ENCODE measurements at places on chromosomes 2 and 18.
A peak's percentile ranks its signal among the peaks of the same experiment; 100 is the strongest.

DNA sequence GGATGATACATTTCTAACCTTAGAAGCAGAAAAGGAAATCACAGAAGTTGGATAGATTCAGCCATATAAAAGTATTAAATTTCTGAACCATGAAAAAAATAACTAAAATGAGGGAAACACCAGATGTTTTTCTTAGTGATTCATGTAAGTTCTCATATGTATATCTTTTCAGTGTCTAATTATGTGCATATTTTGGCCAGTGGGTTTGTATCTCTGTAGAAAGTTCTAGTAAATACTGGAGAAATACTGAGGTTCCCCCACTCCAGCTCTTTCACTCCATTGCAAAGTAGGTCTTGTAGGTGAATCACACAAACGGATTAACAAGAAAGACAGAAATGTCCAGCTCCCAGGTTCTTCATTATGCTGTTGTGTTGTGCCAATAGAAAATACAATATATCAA is 222.3 kb downstream of the NEDD4L start:
- no peak for DNase-seq

DNA sequence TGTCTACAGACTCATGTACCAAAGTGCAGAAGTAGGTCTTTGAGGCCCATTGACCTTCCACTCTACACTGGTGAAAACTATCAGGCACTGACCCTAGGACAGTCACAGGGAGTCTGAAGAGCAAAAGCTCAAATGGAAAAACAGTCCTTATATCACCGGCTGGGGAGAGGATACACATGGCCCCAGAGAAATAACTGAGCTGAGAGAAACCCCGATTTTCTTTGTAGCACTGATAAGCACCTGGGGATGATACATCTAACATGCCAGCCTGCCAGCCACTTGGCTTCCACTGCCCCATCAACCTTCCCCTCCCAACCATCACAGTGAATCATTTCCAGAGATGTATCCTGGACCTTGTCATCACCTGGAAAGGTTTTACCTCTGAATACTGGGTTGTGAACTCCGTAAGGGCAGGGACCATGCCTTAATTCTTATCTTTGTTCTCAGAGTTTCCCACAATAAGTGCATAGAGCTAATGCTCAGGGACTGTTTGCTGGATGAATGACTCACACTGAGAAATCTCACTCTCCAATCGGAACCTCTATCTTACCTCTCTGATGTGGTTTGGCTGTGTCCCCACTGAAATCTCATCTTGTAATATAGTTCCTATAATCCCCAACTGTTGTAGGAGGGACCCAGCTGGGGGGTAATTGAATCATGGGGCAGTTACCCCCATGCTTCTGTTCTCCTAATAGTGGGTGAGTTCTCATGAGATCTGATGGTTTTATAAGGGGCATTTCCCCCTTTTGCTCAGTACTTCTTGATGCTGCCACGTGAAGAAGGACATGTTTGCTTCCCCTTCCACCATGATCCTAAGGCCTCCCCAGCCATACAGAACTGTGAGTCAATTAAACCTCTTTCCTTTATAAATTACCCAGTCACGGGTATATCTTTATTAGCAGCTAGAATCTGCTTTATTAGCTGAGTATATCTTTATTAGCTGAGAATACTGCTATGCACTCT is 37.1 kb downstream of the EVA1A start:
- peak; percentile 60 for DNase-seq

GRCh38 chr2:232573042-232573441 is 22.6 kb downstream of the EIF4E2 start:
- DNase-seq = no peak

- no peak for DNase-seq
Observed at GRCh38 chr2:197090742-197091367, 164.3 kb upstream of the PGAP1 start.

- peak; percentile 37 for DNase-seq
Observed at GRCh38 chr2:44191739-44192138, 23.1 kb downstream of the PPM1B start.

DNA sequence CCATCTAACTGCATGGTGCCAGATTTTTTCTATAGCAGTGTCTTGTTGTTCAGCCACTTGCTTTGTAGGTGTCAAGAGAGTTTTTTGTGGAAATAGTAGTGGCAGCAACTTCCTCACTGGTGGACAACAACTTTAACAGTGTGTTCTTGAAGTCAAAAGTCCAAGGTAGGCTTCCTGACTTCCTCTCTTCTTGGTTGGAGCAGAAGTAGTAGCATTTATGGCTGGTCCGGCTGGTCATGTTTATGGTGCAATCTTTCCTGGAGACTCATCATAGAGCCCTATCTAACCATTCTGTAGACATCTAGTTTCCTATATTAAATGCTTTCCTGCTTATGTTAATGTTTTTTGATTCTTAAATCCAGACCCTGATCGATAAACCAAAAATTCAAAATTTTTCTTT is 11.7 kb downstream of the GPR75 start:
- no peak for DNase-seq

- DNase-seq = no peak
Observed at GRCh38 chr18:43774497-43774896, 497.2 kb upstream of the SYT4 start.

- no peak for DNase-seq
Observed at GRCh38 chr18:59605633-59606192, 91.5 kb downstream of the CCBE1 start.

GRCh38 chr18:21053127-21053526 is 58.5 kb downstream of the ROCK1 start:
- DNase-seq = peak; percentile 77

DNA sequence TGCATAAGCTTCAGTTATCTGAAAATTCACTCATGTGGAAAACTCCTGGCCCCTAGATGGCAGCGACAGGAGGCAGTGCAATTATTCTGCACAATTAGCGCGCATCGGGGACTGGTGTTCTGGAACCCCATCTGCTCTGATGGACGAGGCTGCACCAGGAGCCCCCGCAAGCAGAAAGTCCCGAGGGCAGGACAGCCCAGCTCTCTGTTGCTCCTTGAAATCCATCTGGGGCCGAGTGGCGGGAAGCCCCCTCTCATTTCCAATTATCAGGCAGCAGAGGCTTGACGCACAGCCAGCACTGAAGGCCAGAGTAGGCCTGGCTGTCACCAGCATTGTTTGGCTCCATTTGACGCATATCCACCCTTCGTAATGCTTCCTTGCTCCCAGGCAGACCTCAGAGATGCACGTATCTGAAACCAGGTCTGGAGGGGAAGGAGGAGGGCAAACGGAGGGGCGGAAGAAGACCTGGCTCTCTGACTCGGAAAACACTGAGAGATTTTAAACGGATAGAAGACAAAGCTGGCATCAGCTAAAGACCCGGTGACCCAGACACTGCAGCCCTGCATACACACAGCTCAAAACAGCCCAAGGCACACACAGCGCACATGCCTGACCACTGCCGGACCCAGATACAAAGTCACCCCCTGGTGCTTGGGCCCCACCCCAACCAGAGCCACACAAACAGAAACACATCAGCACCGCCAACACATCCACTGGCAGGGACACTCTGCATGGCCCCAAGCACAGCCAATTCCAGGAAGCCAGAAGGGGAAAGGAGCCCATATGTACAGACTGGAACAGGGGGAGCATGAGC is 69.8 kb downstream of the TNS1 start:
- DNase-seq = no peak

DNA sequence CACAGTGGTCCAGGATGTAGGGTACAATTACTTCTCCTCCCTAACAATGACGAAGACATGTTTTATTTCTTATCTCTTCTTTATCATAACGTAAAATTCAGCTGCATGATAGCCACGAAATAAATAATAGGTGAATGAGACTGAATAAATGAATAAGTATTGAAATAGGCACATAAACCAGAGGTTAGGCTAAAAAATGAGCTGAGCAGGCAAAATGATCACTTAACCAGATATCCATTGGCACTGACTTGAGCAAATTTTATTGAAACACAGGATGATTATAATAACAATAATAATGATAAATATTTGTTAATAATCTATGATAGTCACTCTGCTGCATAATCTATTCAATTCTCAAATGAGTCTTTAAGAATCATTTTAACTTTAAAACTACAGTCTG is 506.9 kb upstream of the ZNF804A start:
- DNase-seq = no peak

GRCh38 chr2:9335322-9335832 is 88.0 kb downstream of the ITGB1BP1 start:
- DNase-seq = no peak

DNA sequence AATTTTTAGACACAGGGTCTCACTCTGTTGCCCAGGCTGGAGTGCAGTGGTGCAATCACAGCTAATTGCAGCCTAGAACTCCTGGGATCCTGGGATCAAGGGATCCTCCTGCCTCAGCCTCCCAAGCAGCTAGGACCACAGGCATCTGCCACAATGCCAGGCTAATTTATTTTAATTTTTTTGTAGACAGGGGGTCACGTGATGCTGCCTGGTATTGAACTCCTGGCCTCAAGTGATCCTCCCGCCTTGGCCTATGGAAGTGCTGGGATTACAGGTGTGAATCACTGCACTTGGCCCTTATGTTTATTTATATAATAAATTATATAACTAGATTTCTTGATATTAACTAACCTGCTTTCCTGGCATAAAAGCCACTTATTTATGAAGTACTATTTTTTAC is 1081.7 kb upstream of the FANCL start:
- no peak for DNase-seq

DNA sequence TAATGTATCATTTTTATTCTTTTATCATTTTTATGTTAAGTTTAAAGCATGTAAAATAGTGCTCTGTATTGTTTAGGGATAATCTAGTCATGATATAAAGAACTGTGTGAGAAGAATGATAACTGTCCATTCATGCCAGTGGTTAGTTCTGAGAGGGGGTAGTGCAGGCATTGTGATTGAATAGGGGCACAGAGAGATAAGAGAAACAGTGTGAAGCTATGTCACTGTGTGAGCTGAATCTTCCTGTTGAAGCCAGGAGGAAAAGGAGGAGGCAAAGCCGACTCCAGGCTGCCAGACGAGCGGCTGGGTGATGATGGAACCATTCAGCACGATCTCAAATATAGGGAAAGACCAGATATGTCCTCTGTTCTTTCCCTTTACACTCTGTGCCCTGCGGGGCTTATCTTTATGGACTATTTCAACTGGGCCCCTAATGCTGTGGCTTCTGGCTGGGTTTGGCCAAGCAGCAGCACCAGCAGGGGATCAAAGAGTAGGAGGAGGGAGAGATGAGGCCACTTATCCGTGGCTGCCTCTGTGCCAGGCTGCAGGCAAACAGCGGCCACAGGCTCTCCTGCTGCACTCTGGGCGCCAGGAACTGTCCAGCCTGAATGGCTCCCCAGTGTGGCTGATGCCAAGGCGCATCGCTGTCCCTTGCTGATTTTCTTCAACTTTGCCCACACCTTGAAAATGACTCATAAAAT is 128.0 kb downstream of the SPP2 start:
- DNase-seq = peak; percentile 39

GRCh38 chr2:30457296-30457695 is 10.2 kb downstream of the LCLAT1 start:
- DNase-seq = no peak

- DNase-seq = no peak
Observed at GRCh38 chr2:54897420-54898310, 152.6 kb downstream of the RTN4 start.

DNA sequence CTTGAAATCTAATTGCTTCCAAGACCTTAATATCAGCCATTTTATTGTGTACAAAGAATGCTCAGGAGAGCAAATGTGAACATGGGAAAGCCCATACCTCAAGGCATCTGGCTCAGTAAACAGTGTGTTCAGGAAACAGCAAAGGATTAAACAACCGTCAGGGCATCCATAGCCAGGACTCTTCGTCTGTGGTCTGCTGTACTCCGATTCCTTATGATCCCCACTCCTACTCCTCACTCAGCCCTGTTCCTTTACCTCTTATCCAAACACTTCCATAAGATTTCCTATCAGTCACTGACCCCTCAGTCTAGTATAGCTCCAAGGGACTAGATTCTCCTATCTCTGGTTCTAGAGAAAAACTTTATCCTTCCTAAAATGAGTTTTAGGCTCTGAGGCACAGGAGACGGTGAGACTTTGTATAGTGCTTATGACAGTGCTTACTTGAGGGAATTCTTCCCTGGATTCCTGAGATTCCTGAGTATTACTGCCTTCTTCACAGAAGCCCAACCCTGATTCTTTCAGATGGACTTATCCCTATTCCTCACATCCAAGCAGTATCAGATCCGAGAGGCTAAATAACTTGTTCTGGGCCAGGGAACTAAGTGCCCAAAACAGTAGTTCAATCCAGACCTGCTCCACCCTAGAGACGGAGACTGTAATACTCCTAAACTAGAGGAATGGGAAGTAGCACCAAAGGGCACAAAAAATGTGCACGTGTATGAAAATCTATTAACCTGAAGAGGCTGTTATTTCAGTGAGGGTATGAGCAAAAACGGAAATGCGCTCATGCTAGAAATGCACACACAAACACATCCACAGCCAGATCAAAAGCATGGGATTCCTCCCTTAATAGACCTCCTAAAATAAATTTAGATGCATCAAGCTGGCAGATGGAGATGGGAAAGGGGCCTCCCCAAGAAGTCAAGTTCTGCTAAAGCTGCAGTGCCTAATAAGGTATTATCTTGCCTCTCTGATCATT is 42.1 kb upstream of the SIGLEC15 start:
- DNase-seq = no peak

DNA sequence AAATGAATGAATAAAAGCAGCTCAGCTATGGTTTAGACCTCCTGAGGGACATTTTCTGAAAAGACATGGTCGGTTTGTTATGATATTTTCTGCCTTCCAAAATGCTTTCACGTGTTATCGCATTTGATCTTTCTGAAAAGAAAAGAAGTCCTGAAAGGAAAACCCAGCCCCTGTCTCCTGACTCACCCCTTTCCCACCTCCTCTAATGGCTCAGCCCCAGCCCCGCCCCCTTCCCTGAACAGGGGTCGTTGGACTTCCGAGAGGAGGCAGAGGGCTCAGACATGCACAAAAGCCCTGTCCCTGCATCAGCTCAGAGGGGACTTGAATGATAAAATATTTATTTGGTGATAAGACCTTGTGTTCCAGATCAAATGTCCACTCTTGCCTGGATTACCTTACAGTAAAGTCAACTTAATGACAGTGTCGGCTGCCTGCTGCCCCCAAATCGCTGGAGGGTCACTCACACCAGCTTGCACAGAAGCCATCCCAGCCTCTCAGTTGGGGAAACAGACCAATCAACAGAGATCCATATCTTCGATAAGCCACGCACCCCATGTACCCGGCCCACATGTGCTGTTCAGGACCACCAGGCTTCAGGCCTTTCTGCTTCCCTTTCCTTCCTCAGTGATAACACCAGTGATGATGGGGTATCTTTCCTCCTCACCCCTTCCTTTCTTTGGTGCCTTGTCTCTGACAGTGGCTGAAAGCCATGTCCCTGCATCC is 69.6 kb downstream of the CLHC1 start:
- DNase-seq = no peak

DNA sequence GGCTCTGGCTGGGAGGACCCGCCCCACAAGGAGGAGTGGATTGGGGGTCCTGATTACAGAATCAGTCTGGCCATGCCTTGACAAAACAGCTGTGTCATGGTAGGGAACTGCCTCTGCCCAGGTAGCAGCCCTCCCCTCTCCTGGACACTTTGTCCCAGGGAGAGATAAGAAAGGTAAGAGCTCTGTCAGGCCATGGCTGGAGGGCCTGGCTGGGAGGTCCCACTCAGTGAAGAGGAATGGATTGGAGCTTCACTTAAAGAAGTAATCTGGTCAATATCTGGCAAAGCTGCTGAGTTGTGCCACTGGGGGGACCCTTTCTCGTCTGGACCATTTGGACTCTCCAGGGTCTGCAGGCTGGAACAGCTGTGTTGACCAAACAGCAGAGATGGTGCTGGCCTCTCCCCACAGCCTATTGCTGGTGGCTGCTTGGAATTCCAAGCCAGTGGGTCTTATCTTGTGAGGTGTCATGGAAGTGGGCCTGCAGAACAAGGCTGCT is 75.4 kb downstream of the EPC2 start:
- DNase-seq = peak; percentile 41
